ENCODE measurements at places on chromosomes 7 and 10. TPM values are rescaled to one million over a fixed set of nuclear protein-coding genes. Genes with fewer than 3 reads are reported as not detected.

SMKR1 gene
- not detected for total RNA-seq

HYAL4 gene
- total RNA-seq, result not detected

ANKRD1 gene
- 146 TPM for total RNA-seq

HECW1 gene
- 0.46 TPM for total RNA-seq

C10orf67 gene
- 0.07 TPM for total RNA-seq

TMEM196 gene
- not detected for total RNA-seq

JAKMIP3 gene
- total RNA-seq, result not detected

- DNase-seq, result no peak
These were observed 61.2 kb downstream of the SEMA3D start for GRCh38 chr7:85125651-85126131.

DNA sequence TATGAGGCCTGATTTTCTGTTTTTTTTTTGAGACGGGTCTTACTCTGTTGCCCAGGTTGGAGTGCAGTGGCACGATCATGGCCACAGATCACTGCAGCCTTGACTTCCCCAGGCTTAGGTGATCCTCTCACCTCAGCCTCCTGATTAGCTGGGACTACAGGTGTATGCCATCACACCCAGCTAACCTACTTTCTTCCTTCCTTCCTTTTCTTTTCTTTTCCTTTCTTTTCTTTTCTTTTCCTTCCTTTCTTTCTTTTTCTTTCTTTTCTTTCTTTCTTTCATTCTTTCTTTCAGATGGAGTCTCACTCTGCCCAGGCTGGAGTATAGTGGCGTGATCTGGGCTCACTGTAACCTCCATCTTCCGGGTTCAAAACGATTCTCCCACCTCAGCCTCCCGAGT lies 3.8 kb downstream of the SRRT start:
- no peak for DNase-seq

DNA sequence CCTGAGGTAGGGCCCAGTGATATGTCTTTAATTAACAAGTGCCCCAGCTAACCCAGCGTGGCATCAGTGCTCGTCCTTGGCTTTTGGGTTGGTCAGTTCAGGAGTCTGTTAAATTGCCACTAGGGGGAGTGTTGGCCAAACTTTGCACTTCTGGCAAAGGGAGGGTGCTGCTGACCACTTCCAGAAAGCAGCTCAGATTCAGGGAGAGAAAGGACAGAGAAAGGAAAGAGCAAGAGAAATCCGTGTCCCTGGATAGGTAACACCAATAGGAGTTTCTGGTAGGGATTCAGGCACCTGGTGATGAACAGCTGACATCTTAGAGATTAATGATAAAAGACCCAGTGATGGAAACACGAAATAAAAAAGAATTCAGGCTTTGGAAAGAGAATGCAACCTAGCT lies 243.1 kb upstream of the AOAH start:
- DNase-seq, result no peak

GRCh38 chr10:132420981-132421846 lies 24.2 kb downstream of the PWWP2B start:
- DNase-seq, result no peak

- no peak for DNase-seq
These were observed 985.9 kb upstream of the ZNF722 start for GRCh38 chr7:63012633-63013183.

DNA sequence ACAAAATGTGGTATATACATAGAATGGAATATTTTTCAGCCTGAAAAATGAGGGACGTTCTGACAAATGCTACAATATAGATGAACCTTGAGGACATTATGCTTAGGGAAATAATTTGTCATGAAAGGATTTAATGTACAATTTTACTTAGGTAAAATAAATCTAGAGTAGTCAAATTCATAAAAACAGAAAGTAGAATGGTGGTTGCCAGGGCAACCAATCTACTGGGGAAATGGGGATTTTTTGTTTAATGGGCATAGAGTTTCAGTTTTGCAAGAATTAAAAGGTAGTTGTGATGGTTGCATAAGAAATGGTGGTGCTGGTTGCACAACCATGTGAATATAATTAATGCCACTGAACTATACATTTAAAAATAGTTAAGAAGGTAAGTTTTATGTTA lies 296.0 kb upstream of the SP4 start:
- DNase-seq, result no peak

- DNase-seq, result no peak
These were observed 2.2 kb upstream of the MYL10 start for GRCh38 chr7:101631224-101631714.

GRCh38 chr7:45176886-45177731 lies 19.5 kb downstream of the RAMP3 start:
- no peak for DNase-seq

GRCh38 chr10:71269301-71270288 lies 49.5 kb upstream of the SLC29A3 start:
- no peak for DNase-seq

DNA sequence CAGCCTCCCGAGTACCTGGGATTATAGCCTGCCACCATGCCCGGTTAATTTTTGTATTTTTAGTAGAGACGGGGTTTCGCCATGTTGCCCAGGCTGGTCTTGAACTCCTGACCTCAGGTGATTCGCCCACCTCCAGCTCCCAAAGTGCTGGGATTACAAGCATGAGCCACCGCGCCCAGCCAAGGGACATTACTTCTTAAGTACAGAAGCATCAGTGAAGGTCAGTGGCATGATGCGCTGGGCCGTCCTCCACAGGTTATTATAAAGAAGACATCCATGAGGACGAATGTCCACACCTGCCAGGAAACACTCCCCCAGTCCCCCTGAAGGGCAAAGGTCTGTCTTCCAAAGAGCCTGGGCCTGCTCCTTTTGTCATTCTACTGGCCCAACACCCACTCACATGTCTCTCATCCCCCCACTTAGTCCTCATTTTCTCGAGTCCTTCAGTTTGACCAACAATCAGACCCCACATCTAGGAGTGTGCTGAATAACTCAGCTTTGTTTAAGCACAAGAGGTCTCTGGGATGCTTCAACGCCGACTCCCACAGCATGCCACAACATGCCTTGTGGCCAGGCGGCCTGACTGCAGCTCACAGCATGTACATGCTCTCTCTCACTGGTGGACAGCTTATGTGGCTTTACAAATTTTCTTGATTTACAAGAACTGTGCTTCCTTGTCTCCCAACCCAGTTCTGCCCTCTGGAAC lies 73.0 kb downstream of the CTBP2 start:
- no peak for DNase-seq

DNA sequence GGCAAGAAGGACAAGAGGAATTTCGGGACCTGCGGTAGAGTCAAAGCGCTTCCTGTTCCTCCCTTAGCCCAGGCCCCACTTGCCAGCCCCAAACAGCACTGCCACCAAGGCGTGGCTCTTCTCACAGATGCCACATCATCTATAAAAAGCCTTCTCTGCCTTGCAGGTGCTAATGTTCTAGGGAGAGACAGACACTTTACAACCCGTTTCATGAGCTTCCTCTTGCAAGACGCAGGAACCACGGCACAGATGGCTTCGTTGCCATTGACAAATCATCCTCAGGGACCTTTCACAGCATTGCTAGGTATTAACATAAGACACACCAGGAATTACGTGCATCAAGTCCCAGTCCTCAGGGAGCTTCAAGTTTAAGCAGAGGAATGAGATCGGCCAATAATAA lies 180.9 kb downstream of the JCAD start:
- DNase-seq, result no peak

- no peak for DNase-seq
These were observed 98.4 kb downstream of the UBE2H start for GRCh38 chr7:129854401-129854800.

DNA sequence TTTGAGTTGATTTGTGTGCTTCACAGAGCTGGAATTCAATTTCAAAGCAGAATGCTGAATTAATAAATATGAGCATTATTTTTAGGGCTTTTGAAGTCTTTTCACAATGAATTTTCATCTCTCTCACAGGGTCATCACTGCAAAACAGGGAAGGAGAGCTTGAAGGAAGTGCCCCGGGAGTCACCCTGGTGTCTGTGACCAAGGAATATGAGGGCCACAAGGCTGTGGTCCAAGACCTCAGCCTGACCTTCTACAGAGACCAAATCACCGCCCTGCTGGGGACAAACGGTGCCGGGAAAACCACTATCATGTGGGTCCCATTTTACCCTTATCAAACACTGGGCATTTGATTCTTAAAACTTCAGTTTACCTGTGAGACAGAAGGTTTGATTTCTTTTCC lies 217.7 kb downstream of the ABCA13 start:
- DNase-seq, result no peak

- no peak for DNase-seq
These were observed 151.8 kb upstream of the MEOX2 start for GRCh38 chr7:15838265-15838664.

GRCh38 chr10:88080213-88080612 lies 216.8 kb downstream of the PTEN start:
- peak; percentile 82 for DNase-seq

DNA sequence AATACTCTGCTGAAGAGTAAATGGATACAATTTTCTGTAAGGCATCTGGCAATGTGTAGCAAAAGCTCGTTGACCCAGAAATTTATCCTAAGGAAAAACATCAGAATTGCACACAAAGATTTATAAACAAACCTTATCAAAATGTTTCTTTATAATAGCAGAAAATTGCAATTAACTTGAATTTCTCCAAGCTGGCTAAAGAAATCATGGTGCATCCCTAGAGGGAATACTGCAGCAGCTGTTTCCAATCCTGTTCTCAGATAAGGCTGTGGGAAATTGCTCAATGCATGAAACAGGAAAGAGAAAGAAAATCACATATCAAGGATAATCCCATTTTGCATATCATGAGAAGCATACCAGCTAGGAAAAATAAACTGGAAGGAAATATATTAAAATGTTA lies 18.7 kb downstream of the TACR2 start:
- no peak for DNase-seq
